Cardiac fibroblast (primary cell): ENCODE measurements at places on chromosomes 16 and 17.

DNA sequence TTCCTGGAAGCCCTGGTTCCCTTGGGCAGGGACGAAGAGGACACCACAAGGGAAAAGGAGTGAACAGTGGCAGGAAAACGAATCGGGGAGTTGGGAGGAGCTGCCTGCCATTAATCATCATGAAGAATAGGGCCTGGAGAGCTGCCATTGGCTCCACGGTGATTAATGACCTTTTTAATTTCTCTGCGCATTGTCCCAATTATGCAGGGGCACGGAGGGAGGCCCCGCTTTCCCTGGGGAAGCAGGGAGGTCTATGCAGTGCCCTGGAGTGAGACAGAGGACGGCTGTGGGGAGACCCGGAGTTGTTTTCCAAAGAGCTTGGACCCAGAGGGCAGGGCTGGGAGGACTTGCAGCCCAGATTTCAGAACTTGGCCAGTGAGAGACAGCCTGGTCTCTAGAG, 338.9 kb upstream of the C16orf82 start:
- DNase-seq: no peak

DNA sequence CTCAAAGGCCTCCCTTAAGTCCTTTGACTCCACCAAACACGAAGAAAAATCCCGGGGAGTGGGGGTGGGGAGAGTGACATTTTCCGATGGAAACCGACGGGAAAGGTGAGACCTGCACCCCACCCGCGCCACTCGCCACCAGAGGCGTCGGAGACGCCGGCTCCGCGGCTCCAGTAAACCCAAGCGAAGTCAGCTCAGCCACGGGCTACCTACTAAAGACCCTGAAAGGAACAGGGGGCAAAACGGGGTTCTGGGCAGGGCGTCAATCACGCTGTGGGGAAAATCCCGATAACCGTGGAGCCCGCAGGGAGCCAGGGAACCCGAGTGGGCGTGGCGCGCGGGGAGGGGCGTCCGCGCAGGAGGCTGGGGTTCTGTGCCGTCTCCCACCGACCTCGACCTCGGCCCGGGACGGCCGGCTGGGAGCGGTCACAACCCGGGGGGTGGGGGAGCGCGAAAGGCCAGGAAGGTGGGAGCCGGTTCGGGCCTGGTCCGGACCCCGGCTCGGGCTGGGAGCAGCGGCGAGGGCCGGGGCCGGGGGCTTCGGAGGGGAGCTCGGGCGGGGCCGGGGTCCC, 565 bp downstream of the WDR45B start:
- DNase-seq: peak; percentile 20

GRCh38 chr17:66654106-66654740, 180.7 kb upstream of the CACNG5 start:
- peak; percentile 67 for DNase-seq

- DNase-seq: no peak
Measured at GRCh38 chr17:36947922-36948716, 635 bp upstream of the AATF start.

DNA sequence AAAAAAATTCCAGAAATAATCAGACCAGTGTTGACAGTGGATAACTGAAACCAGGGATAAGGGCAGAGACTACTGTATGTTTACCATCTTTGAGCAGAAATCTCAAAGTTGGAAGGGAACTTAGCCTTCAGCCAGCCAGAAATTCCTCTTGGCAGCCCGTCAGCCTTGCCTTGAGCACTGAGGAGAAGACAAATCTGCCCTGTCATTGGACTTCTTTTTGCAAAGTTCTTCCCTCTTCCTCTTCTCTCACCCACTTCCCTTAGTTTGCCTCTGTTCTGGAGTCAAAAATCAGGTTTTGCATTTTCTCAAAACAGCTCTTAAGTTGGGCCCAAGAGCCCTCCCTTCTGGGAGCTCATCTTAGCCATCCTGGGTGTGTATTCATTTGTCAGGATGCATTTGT, 6.2 kb downstream of the TUFM start:
- DNase-seq: no peak

- no peak for DNase-seq
Measured at GRCh38 chr17:40564195-40564882, 933 bp downstream of the CCR7 start.

GRCh38 chr16:81036751-81037350, 1.2 kb downstream of the ATMIN start:
- DNase-seq: peak; percentile 42

DNA sequence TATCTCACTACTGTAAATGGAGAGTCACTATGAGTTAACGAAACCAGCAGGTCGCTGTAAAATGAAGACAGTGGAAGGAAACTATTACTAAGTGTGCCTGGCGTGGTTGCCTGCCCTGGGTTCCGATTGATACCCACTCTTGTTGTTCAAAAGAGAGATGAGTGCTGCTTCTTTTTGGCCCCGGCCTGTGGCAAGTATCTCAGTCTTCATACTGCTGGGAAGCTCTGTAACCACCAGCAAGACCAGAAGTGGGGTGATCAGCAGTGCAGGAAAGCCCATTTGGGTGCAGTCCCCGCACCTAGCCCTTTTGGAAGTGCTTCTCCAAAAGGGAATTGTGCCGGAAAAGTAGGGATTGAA, 104.5 kb downstream of the SNX29 start:
- DNase-seq: no peak

GRCh38 chr17:47246120-47246519, 7.5 kb upstream of the ITGB3 start:
- DNase-seq: no peak

DNA sequence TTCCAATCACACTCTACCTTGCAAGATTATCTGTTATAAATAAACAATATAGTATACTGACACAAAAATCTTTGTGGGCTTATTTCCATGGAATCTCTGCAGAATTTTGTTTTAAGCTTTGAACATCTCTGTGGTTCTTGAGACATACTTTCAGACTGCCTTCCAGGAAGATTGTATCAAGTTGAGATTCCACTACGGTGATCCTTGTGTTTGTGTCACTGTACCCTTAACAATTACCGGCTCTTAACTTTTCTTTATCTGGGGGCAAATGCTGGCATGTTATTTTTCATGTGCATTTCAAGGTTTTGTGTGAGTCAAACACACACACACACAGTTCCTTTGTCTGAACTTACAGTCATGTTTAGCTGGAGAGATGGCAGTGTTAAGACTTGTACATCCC, 472.7 kb upstream of the HSBP1 start:
- no peak for DNase-seq

GRCh38 chr17:9090641-9091096, 69.4 kb downstream of the NTN1 start:
- no peak for DNase-seq

DNA sequence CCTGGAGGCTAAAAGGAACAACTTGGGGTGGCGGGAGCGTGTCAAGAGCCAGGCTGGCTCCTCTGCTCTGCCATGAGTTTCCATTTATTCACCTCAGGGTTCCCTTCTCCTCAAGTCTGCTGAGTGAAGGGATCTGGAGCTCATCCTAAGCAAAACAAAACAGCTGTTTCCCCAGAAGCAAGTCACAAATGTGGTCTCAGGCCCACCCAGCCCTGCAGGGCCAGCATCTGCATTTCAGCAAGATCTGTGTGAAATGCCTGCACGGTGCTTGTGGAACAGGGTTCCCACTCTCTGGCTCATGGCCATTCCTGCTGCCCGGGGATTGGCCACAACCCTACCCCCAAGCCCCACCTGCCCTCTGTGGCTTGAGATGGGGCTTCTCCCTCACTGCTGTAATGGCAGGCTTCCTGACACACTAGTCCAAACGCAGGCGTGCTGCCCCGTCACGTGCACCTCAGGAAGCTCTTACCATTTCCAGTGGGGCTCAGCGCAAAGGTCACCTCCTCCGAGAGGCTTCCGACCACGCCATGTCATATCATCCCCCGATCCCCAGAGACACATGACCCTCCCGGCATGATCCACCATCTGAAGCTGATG, 2.3 kb downstream of the SLC38A8 start:
- DNase-seq: no peak

DNA sequence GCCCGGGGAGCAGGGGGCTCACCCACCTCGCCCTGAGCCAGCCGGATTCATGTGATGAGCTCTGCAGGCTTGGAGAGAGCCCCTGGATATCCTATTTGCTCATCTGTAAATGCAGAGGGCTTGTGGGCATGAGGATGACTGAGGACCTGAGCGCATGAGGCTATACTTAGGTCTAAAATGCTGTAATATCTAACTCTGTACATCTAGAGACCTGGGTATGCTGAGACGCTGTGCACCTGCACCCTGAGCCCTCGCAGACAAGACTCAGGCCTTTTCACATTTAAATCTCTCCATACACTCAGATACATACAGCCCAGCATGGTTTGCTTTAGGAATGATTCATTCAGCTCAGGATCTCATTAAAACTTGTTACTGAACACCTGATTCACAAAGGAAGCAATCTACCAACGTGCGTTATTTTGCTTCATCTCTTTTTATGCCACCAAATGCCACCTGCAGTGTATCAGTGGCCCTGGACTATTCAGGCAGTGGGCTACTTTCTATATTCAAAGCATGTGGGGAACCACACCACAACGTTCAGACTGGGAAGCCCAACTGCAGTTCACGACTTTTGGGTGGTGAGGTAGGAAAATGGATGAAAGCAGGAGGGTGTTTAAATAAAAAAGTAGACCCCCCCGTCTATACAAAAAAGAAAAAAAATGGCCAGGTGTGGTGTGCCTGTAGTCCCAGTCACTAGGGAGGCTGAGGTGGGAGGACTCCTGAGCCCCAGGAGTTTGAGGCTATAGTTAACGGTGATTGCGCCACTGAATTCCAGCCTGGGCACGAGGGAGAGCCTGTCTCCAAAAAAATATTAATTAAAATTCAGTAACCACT, 12.0 kb downstream of the USP7 start:
- no peak for DNase-seq

DNA sequence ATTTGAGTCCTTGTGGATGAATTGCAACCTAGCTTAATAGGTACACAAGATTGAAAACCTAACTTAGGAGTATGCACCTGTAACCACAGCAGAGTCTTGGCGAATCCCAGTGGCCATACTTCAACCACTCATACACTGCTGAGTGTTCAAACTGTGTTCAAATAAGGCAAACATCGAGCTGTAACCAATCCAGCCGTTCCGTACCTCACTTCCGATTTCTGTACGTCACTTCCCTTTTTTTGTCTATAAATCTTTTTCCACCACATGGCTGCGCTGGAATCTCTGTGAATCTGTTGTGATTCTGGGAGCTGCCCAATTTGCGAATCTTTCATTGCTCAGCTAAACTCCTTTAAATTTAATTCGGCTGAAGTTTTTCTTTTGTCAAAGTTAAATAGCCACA, 190.6 kb downstream of the MAF start:
- DNase-seq: no peak

- no peak for DNase-seq
Measured at GRCh38 chr16:46562979-46563378, 58.2 kb downstream of the SHCBP1 start.

GRCh38 chr17:72754513-72754912, 338.0 kb downstream of the SLC39A11 start:
- DNase-seq: peak; percentile 4

DNA sequence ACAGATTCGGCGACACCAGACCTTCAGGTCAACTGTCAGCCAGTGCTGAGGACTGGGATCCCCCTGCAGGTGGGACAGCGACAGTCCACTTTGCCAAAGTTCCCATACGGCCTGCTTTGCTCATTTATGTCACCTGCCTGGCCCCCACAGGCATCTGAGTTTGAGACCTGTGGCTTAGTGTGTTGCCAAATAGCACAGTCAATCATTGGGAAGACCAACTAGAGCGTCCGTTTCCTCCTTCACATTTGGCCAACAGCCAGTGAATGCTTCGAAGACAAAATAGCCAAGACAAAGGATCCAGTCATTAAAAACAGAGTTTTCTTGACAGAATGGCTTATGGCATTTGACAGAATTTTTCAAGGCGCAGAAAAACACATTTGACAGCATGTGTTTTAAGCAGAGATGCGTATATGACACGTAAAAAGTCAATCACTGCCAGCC, 113.8 kb downstream of the ABCC12 start:
- DNase-seq: no peak

- DNase-seq: peak; percentile 92
Measured at GRCh38 chr17:59762049-59762823, 54.8 kb downstream of the VMP1 start.

DNA sequence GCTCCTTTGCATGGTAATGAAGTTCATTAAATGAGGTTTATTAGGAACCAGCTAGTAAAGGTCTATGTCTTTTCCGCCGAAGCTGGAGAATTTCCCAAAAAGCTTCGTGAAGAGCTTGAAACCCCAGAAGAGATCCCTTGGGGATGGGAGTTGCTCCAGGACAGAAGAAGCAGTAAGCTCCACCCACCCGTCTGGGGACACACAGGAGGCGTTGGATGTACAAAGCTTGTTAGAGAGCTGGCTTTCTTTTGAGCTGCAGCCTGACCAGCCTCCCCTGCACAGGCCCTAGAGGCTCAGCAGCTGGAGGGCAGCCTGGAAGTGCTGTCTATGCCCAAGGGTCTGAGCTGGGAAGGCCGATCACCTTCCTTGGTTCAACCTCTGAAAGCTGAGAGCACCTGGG, 147.4 kb upstream of the SDK2 start:
- DNase-seq: no peak

- no peak for DNase-seq
Measured at GRCh38 chr16:48173889-48174288, 18.1 kb upstream of the ABCC12 start.

DNA sequence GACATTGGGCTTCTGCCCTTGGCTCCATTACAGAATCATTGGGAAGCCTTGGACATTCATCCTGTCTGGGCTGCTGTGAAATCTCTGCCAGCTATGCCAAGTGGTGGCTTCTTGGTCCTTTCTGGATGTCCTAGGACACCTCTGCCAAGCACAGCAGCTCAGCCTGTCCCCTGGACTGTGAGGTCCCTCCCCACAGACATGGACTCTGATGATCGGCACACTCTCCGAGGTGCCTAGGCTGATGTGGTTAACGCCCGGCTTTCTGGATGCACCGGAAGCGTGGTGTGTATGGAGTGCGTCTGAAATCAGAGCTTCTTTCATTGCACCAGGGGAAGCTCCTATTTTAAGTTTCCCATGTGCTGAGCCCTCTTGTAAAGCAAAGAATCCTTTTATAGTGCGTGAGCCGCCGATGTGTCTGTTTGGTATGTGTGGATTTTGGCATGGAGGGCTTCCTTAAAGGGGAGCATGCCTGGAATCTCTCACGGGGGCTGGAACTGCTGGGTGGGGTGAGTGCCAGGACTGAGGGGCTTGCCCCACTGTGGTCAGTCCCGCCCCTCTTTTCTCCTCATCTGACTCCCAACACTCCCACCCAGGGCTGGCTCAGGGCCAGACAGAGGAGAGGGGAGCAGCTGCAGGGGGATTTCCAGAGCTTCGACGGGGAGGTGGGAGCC, 7.0 kb upstream of the ARHGAP23 start:
- peak; percentile 66 for DNase-seq

GRCh38 chr17:28388106-28388505, 16.6 kb downstream of the SARM1 start:
- DNase-seq: no peak
